ENCODE measurements at places on chromosomes 4 and X. TPM values are rescaled to one million over a fixed set of nuclear protein-coding genes. Genes with fewer than 3 reads are reported as not detected.

CCNQ gene
- total RNA-seq: 19.7 TPM

KIT gene
- total RNA-seq: 1.1 TPM

HERC5 gene
- total RNA-seq: 44.8 TPM

HHIP gene
- not detected for total RNA-seq

YY2 gene
- total RNA-seq: 1.5 TPM

ARHGAP10 gene
- 6.6 TPM for total RNA-seq

CFAP99 gene
- 0.11 TPM for total RNA-seq

ASB12 gene
- total RNA-seq: not detected

DCK gene
- 71.6 TPM for total RNA-seq

PAGE4 gene
- total RNA-seq: not detected

KLF3 gene
- 37.8 TPM for total RNA-seq

CENPVL1 gene
- total RNA-seq: not detected

NAA11 gene
- not detected for total RNA-seq

EDNRA gene
- not detected for total RNA-seq

Measured in activated naive CD8-positive, alpha-beta T cell treated with anti-CD3 and anti-CD28 coated beads, Interleukin-2, amount 10 ng/mL, durations not matched to agents 7 days and 5 days (primary cell).